A549 (cell line): ENCODE measurements at places on chromosomes 3 and 15.

GRCh38 chr3:51343918-51344687, 41.0 kb upstream of the MANF start:
- no peak for DNase-seq

- DNase-seq = no peak
Observed at GRCh38 chr15:62988701-62989100, 53.8 kb upstream of the TPM1 start.

GRCh38 chr3:32577581-32578556, 7.2 kb upstream of the DYNC1LI1 start:
- no peak for DNase-seq

DNA sequence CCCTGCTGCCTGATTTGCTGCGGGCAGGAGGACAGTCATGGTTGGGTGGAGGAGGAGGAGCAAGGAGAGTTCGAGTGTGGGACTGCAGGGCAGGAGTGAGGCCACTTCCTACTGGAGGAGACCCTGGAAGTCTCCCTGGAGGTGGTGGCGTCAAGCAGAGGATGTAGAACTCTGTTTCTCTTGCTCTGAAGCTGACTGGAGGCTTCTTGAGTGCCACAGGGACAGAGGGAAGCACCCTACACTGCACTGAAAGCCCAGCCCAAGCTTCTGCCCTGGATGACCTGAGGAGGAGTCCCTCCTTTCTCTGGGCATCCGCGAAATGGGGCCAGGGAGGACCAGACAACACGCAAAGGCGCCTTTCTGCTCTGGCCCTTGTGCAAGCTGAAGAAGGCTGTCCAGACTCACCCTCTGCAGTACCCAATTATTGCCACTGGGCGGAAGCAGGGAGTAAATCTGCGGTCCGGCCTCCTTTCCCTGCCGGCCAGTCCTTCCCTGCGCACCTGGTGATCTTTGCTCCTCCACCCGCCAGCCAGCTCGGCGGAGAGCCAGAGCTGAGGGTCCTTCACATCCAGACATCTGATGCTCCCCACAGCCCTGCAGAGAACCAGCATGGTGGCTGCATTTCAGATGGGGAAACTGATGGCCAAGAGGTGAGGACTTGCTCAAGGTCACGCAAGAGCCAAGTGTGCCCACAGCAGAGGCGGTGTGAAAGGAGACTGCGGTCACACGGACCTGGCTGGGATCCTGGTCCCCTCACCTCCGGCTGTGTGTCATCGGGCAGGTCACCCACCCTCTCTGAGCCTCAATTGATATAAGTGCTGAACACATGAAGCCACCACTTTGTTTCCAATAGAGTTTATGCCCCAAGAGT, 207.1 kb downstream of the TBC1D2B start:
- peak; percentile 73 for DNase-seq

- peak; percentile 46 for DNase-seq
Observed at GRCh38 chr3:186742618-186743380, 25.6 kb downstream of the KNG1 start.

- DNase-seq = no peak
Observed at GRCh38 chr3:112004187-112004586, 5.5 kb downstream of the TAGLN3 start.

GRCh38 chr3:117669774-117670173, 960.2 kb downstream of the TUSC7 start:
- DNase-seq = no peak

- DNase-seq = no peak
Observed at GRCh38 chr15:64907991-64908390, 3.7 kb upstream of the ANKDD1A start.

- DNase-seq = no peak
Observed at GRCh38 chr3:153547970-153548369, 385.9 kb downstream of the RAP2B start.

- no peak for DNase-seq
Observed at GRCh38 chr15:55552926-55553325, 35.2 kb downstream of the PYGO1 start.

GRCh38 chr15:69319384-69320375, 21.0 kb downstream of the PAQR5 start:
- no peak for DNase-seq

DNA sequence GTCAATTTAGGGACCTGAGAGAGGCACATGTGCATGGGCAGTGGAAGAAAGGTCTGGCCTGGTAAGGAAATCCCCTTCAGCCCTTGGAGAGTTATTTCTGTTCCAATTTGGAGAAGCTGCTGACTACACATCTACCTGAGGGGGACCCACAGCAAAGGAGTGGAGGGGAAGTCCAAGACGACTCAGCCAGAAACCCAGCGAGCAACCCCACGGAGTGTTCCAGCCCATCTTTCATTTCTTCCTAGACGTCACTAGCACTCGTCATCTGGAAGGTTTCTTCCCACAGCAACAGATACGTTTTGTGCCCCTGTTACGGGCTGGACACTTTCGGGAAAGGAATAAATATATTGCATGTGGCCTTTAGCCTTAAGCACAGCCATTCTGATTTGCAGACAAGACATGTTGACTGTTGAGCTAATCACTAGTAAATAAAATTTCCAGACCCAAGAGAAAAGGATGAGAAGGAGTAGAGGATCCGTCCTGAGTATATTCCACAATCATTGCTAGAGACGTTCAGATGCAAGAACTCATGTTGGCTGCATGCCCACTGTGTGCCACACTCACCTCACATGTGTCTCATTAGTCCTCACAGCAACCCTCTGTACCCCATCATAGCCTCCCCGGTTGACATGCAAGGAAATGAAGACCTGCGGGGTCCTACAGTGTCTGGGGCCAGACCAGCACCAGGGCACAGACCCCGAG, 7.8 kb upstream of the FAM174B start:
- DNase-seq = no peak

DNA sequence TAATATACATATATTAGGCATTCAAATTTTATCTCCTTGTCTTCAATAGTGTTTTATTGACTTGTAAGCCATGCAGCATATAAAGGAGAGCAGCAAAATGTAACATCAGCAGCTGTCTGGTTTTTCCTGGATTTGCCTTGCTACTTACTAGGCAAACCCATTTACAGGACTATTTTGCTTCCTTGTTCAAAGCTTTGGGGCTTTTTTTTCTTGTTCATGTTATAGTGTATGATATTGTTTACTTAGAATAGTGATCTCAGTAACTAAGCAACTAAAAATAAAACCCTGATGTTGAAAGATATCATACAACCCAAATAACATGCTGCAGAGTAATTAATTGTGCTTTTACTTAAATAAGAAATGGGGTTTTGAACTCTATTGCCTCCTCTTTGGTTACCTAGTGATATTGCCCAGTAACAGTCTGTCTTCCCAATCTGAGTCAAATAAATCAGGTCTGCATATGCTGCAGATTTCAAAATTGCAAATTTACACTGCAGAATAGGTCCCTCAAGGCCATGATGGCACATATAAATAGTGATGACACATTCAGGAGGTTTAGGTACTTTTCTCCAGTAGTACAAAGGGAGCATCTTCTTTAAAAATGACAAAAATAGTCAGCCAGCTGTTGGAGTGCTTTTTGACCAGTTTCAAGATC, 578.1 kb upstream of the NECTIN3 start:
- no peak for DNase-seq

- no peak for DNase-seq
Observed at GRCh38 chr15:25329696-25330095, 109.1 kb downstream of the UBE3A start.

- DNase-seq = no peak
Observed at GRCh38 chr3:16234281-16234680, 30.5 kb downstream of the DPH3 start.

- no peak for DNase-seq
Observed at GRCh38 chr15:68781766-68782588, 38.7 kb downstream of the ANP32A start.

- DNase-seq = no peak
Observed at GRCh38 chr3:95037927-95038326, 975.1 kb downstream of the NSUN3 start.

DNA sequence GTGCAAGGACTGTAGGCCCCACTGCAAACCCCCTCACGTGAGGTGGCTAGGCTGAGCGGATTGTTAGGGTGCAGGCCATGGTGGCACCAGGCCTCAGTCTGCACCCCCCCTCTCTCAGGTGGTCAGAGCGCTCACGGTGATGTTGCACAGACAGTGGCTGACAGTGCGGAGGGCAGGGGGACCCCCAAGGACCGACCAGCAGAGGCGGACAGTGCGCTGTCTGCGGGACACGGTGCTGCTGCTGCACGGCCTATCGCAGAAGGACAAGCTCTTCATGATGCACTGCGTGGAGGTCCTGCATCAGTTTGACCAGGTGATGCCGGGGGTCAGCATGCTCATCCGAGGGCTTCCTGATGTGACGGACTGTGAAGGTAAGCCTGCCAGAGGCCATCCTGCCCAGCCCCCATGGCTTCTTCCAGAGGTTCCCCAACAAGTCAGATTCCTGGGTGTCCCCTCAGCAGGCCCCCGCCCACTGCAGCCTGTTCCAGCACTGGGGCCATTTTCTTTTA, 18.2 kb downstream of the ATRIP start:
- DNase-seq = no peak

DNA sequence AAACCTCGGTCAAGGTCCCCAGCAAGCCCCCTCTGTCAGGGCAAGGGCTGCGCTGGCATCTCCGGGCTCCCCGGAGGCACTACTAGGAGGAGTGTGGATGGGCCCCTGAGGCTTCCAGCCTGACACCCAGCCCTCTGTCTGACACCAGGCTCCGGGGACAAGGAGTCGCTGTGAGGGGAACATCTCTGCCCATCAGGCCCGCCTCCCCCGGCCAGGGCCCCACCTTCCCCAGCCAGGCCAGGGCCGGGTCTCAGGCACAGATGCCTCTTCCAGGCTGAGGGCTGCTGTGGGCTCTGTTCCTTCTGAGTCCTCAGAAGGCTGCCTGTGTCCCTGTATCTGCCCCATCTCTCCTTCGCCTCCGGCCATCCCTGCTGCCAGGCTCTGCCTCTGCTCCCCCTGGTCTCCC, 15.8 kb downstream of the CSPG4 start:
- no peak for DNase-seq

GRCh38 chr3:71784914-71785531, at the start of gene PROK2:
PROK2 (minus strand) TSS chr3:71785148; CDS start chr3:71785052, 96 bp downstream.
- DNase-seq = no peak

- DNase-seq = no peak
Observed at GRCh38 chr3:4396542-4396941, 70.5 kb downstream of the SUMF1 start.

- DNase-seq = no peak
Observed at GRCh38 chr3:5151586-5151985, 29.5 kb downstream of the ARL8B start.

DNA sequence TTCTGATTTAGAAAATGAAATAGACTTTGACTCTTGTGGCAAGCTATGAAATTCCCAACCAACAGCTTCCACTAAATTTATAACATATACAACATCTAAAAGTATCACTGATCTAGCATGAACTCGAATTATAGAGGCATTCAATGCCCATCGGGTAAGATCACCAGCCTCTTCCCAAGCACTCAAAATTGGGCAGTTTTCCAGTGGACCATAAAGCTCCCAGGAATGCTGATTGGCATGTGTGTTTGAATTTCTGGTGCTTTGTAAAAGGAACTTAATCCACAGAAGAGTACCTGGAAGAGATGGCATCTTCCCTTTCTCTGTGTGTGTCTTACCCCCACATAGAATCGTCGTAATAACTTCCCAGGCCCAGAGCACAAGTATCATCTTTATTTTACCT, 10.0 kb downstream of the LRTM1 start:
- DNase-seq = no peak

DNA sequence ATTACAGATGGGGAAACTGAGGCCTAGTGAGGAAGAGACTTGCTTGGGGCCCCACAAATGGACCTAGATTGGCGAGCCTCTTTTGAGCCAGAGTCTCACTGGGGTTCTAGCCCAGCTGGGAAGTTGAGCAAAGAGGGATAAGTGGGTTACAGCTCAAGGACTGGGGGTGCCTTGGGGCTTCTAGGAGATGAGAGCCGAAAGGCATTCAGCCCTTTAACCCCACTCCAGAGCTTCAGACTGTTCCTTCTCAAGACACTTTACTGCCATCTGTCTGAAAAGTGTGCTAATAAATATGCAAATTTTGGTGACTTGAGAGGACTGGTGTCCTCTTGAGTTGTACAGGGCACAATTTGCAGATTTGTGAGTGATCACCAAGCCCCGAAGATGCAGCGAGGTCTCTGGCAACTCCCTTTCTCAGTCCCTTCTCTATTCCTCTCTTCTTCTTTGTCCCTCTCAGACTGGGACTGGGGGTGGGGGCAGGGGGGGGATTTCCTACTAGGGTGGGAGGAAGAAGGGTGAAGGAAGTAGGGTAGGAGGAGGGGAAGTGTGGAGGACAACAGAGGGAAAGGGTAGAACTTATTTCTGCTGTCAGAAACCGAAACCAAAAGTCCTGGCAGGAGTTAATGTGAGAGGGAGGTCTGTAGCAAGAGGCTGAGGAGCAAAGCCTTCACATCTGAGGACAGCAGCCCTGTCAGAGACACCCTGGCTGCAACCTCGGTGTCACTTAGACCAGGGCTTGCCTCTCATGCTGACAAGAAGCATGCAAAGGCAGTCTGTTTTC, 16.2 kb upstream of the ANKDD1A start:
- no peak for DNase-seq

DNA sequence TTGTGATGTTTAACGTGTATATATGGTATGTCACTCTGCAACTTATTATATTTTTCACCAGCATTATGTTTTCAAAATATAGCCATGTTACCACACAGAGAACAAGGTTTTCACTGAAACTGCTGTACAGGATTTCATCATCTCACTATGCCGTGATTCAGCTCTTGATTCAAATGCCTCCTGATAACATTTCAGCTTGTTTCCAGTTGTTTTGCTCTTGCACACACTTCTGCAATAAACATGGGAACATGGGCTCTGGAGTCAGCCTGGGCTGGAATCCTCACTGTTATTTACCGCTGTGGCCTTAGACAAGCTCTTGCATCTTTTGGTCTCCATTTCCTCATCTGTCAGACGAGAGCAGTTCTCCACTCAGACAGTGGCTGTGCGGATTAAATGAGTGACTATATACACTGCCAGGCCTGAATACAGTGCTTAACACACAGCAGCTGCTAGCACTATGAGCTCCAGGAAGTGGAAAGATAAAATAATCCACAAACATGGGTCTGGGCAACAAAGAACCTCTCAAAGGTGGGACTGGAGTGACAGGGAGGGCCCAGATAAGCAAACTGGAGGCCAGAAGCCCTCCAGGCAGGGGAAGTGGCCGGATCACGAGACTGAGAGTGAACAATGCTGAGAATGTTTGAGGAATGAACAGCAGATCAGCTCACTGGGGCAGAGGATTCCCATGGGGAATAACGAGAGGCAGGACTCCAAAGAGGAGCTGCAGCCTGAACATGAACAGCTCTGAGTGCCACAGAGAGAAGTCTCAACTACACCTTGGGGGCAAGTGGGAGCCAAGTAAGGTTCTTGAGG, 17.7 kb downstream of the NTRK3 start:
- DNase-seq = no peak

DNA sequence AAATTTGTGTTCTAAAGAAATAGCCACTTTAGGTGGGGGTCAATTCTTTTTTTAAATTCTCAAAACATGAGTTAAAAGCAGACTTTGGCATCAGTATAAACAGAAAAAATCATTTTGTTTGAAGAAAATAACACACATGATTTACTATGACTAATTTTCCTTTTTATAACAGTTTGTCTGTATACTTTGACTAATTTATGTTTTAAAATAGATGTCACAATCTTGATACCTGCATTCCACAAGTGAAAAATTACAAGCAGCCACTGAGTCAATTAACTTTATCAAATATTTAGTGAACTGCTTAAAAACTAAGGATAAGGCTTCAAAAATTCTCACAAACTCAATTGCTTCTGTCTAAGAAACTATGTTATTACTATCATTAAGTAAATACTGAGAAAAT, 235.0 kb downstream of the TBC1D5 start:
- no peak for DNase-seq
